Anterior cingulate cortex (tissue), 58 donors: ENCODE measurements at places on chromosomes 2 and 18.

GRCh38 chr2:121398853-121399252 lies 113.9 kb upstream of the TFCP2L1 start:
- DNase-seq = no peak

- DNase-seq = no peak
These were observed 58.2 kb upstream of the TFCP2L1 start for GRCh38 chr2:121343191-121343590.

DNA sequence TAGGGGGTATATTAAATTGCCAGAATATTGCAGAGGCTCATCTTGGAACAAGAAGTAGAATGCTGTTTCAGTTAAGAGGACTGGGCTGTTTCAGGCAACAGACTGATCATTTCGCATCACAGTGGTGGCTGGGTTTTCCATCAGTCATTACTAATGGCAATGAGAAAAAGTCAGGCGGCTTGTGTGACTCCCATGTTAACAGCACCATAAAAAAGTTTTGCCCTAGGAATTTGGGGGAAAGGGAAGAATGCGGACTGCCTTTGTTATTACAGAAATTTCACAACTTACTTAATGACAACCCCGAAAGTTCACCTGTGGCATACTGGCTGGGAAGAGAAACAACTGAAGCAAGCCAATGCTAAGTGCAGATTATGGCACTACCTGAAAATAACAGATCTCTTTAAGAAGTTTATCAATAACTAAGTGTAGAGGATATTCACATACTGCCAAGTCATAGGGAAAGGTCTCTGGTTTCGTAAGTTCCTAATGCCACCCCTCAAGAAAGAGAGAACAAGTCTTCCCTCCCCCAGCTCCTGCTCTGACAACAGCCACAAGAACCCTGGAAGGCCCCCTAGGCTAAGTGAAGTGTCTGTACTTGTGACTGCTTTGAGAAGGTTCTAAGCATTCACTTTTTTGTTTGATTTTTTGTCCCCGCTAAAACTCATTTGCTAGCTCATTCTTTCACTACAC lies 40.5 kb upstream of the AP1S3 start:
- no peak for DNase-seq

GRCh38 chr2:72144632-72145288 lies 2.9 kb downstream of the CYP26B1 start:
- DNase-seq = no peak

DNA sequence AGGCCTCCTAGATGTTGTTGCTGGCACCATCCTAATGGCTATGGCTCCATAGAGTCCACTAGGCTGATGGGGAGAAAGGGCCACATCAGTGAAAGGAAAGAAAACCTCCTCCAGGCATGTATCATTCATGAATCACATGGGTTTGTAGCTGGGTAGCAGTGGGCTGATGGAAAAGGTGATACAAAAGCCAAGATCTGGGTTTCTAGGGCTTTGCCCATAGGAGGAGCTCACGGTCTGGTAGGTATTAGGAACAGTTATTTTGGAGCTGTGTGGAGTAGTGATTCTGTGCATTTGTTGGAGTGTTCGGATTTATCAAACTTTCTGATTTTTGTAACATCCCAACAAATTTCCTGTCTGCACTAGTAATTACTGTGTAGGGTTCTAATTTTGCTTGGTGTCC lies 259.2 kb downstream of the SLC4A3 start:
- no peak for DNase-seq

GRCh38 chr18:79644006-79644665 lies 35.5 kb upstream of the CTDP1 start:
- DNase-seq = peak; percentile 52

- DNase-seq = no peak
These were observed 44.2 kb upstream of the TBR1 start for GRCh38 chr2:161371869-161372268.

DNA sequence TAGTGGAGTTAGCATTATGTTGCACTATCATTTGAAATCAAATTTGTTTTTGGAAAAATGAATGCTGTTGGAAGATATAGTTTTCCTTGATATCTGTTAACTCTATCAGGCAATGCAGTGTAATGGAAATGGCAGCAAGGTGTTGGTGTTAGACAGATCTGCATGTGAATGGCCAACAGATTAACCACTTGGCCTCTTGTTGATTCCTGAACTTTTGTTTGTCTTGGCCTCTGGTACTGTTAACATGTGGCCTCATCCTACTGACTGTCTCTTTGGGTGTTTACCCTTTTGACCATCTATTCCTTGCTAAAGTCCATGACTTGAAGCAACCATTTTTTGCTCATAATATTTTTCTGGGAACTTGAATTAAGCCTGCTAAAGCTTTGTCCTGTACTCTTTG lies 110.2 kb upstream of the CDH2 start:
- no peak for DNase-seq

GRCh38 chr2:43202289-43202688 lies 24.1 kb downstream of the ZFP36L2 start:
- no peak for DNase-seq

DNA sequence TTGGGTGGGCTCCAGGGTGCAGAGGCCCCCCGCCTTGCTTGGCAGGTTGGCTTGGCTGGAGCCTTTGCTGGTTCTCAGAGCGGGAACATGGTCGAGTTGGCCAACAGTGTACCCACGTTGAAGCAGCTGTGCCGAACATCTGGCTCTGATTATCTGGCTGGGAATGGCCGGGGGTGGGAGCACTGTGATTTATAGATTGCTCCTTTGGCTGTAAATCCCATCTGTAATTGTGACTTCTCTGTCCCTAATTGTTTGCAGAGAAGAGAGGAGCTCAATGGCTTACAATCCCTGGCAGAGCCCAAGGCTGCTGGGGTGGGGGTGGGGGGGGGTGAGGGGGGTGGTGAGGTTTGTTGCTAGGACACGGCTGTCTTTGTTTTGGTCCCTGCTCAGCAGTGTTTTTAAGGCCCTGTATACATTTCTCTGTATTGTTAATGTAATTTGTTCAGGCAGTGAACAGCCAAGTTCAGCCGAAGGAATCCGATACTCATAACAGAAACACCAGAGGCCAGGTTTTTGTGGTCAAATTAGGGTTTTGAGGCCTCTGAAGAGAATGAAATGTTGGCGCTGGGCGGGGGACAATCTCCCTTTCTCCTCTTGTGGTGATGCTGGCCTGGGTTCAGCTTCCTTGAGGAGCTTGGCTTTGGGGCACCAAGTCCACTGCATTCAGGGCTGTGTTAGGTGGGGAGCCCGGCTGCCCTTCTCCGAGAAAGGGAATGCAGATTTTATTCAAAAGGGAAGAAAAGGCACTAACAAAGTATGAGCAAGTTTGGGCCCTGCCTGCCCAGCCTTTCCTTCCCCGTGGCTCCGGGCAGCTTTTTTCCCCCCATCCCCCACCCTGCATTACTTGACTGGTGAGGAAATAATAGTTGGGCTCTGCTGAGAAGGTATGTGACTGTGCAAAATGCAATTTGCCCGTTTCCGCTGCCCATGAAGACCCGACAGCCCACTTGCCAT lies 82.5 kb downstream of the TCF7L1 start:
- DNase-seq = peak; percentile 73

DNA sequence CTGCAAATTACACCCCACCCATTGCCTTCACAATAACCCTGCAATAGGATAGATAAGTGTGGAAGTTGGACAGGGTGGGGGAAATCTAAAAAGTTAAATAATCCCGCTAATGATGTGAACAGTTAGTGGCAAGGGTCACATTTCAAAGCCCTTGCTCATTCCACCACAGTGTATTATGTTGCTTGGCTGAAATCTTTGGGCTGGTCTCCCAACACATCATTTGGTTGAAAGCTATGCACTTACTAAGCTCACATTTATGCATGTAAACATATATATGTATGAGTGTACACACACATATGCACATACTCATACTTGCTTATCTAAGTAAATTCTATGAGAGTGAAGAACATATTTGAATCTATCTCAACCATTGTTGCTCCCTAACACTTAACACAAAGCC lies 197.8 kb downstream of the RDH14 start:
- no peak for DNase-seq

DNA sequence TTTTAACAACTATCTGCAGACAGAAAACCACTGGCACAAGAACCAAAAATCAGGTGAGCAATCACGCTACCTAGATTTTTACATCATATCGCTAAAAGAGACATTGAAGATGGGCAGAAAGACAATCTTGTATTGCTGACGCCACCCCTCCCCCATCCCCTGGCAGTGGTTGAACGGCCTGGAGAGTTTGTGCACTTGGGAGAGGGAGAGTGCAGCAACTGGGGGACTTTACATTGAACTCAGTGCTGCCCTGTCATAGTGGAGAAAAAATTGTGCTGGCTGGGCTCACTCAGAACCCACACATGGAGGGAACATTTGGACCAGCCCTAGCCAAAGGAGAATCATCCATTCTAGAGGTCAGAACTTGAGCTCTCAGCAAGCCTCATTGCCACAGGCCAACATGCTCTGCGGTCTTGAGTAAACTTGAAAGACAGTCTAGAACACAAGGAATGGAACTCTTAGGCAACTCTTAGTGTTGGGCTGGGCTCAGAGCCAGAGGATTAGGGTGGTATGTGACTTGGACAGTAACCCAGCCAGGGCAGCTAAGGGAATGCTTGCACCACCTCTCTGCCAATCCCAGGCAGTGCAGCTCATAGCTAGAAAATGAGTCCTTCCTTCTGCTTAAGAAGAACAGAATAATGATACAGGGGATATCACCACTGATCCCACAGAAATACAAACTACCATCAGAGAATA lies 220.0 kb upstream of the CYP26B1 start:
- peak; percentile 34 for DNase-seq

DNA sequence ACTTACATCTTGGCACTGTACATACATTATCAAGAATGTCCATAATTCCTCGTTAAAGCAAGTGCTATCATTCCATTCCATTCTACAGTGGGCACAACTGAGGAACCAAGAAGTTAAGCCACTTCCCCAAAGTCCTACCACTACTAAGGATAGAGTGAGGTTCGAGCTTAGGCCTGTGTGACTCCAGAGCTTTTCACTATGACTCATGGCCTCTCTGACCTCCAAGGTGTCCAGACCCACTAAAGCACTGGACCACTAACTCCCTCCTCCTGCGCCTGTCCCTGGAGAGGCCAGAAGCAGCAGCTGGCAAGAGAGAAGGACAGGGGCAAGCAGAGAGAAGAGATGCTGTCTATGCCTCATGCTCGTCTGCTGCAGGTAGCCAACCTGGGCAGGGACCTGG lies 117.0 kb downstream of the ZBTB7C start:
- DNase-seq = no peak

- DNase-seq = no peak
These were observed 40.2 kb upstream of the BMPR2 start for GRCh38 chr2:202335791-202336467.

DNA sequence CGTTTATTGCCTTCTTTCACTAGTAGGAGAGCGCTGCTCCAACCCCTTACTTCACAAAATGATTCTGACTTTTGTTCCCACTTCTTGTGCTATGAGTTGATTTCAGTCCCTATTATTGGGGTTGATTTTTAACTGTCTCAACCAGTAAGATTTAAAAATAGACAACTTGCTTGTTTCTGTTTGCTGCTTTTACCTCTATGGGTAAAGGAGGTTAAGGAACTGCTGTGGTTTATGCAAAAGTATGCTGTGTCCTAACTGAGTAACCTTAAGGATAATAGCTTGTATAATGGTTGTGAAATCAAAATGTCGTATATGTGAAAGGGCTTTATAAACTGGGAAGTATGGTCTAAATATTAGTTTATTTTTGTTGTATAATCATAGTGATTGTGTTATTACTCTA lies 22.6 kb downstream of the ALMS1 start:
- DNase-seq = no peak

- DNase-seq = no peak
These were observed 95.7 kb upstream of the STPG4 start for GRCh38 chr2:47250586-47251403.

GRCh38 chr18:53380063-53380639 lies 844.3 kb downstream of the MBD2 start:
- DNase-seq = no peak

- no peak for DNase-seq
These were observed 373.6 kb downstream of the DCDC2C start for GRCh38 chr2:4077017-4077416.

DNA sequence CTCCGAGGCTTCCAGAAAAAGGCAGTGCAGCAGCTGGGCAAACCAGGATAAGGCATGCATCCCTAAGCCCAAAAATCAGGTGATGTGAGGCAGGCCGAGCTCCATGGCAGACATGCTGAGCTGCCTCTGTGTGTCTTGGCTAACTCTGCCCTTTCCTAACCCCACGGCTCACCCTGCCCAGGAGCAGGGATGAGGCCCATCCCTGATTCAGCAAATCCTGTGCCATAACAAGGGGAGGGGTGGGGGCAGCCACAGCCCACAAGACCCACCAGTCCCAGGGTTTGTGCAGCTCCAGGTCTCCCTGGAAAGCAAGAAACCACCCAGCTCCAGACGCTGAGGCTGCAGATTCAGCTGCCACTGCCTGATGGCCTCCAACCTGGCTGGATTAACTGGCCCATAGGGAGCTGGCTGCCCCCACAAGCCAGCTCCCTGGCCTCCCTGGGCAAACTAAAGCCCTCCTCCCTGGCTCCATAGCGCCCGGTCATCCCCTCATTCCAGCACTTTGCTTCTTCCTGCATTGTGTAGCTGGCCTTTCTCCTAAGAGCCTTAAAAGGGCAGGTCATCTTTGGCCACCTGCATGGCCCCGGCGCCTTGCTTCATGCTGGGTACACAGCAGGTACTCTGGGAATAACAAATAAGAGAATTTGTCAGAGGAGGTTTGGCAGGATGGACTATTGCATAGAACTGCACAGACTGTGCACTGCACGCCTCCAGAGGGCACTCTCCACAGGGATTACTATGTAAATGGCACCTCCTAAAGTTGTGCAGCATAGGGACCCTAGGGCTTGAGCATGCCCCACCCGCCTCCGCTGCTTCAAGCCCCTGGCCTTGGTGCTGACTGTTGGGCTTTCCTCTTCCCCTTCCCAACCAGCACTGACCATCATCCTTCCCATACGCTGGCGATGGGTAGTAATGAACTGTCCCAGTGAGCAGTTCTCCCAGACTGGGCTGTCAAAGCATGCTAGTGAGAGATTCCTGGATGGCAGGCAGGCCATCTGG lies 10.7 kb downstream of the STEAP3 start:
- DNase-seq = no peak

- no peak for DNase-seq
These were observed 193.8 kb upstream of the ARL4C start for GRCh38 chr2:234690569-234691213.
